ENCODE measurements at places on chromosomes 3 and 15. TPM values are rescaled to one million over a fixed set of nuclear protein-coding genes. Genes with fewer than 3 reads are reported as not detected.

DNA sequence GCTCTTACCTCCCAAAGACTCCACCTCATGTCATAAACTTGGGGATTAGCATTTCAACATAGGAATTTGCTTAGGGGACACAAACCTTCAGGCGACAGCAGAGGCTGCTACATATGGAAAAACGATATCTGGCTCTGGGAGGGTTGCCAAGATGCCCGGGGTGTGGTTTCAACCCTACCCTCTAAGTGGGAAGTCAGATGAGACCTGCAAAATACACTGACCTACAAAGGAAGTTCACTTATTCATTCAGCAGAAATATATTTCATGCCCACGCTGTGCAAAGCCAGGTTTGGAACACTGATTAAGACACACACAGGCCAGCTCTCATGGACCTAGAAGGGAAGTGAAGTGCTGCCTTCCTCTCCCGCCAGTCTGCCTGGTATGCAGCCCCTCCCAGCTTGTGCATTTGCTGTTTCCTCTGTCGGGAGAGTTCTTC lies 239.3 kb downstream of the FEZF2 start:
- no peaks in the 10 kb centered on the region for H3K36me3 ChIP-seq
- peaks cover 11% of the 10 kb centered on the region for H3K4me1 ChIP-seq
- no peak overlapping the region for H3K27ac ChIP-seq
- DNase-seq, result peak; percentile 33
- H3K27me3 ChIP-seq, result no peaks in the 10 kb centered on the region
- no peak overlapping the region for H3K4me3 ChIP-seq

DNA sequence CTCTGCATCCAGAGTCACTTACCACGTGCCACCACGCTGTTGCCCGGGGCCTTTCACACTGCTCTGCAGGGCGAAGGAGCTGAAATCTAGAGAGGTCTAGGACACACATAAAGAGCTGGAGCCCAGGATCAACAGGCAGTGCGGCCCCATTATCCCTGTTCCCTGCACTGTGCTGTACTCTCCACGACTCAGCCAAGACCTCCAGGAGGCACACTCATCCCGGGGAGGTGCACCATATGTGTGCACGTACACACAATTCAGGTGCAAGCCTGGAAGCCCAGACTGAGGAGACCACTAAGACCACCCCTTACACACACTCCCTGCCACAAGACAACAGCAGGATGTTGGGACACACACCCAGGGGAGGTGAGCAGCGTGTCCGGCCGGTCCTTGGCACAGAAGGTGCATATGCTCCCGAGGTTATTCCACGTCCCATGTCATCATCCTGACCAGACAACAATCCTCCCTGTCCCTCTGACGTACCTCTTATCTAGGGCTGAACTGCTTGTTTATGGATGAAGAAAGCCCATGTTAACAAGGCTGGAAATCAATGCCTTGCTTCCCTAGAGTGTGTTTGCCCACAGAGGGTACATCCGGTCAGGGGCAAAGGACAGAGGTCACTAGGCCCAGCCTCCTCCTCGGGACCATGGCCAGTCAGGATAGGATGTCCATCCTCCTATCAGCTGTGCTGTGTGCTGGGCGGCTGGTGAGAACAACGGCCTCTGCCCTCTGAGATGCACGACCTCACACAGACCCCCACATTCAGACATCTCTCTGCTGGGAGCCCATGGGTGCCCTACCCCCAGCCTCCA lies 16.1 kb downstream of the KLF15 start:
- H3K4me3 ChIP-seq, result no peak overlapping the region
- no peaks in the 10 kb centered on the region for H3K36me3 ChIP-seq
- H3K27me3 ChIP-seq, result no peaks in the 10 kb centered on the region
- DNase-seq, result no peak
- no peaks in the 10 kb centered on the region for H3K4me1 ChIP-seq

- no peaks in the 10 kb centered on the region for H3K36me3 ChIP-seq
- H3K4me1 ChIP-seq, result no peaks in the 10 kb centered on the region
- no peak overlapping the region for H3K27ac ChIP-seq
- DNase-seq, result no peak
- no peak overlapping the region for H3K4me3 ChIP-seq
These were observed 30.4 kb upstream of the RBP2 start for GRCh38 chr3:139506766-139507165.

DNA sequence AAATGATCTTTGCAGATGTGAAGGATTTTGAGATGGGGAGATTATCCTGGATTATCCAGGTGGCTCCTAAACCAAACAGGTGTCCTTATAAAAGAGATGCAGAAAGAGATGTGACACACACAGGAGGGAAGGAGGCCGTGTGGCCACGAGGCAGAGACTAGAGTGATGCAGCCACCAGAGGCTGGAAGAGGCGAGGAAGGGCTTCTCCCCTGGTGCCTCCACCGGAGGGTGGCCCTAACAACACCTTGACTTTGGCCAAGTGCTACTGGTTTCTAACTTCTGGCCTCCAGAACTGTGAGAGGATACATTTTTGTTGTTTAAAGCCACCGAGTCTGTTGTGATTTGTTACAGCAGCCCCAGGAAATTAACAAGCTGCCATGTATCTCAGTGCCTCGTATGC lies 127.1 kb downstream of the ASB7 start:
- no peak overlapping the region for H3K4me3 ChIP-seq
- DNase-seq, result no peak
- H3K36me3 ChIP-seq, result no peaks in the 10 kb centered on the region
- H3K4me1 ChIP-seq, result no peaks in the 10 kb centered on the region

DNA sequence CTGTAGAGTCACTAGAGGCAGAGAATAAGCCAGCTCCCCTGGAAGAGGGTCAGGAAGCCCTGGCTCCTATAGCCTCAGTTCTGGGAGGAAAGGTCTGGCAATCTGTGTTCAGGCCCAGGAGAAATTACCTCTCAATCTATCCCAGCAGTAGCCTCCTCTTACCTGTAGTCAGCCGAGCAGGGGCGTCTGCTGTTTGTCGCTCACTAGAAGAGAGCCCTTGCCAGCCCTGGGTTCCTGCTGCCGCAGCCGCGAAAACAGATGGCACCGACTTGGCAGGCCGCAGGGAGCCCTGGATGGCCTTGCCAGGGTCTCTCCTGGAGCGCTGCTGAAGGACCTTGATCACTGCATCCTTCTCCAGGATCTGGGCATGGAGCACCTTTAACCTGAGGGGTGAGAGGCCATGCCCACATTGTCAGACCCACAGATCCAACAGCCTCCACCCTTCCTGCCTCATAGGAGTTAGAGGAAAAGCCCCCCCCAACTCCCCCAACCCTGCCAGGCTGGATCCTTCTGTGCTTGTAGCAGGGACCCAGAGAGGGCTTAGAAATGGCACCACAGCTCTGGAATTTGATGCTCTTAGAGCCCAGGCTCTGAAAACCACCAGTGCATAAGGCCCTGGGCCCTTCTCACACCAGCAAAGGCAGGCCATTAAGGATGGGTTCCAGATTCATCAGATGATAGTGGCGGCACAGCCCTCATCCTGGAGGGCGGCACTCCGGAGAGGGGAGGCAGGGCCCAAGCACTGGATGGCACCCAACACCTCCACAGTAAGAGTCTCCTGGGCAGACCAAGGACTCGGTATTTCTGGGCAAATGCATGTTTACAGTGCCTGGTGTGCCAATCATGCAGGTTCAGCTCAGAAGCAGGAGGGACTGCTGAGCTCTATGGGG lies 14.9 kb downstream of the AMOTL2 start:
- peaks cover 90% of the 10 kb centered on the region for H3K36me3 ChIP-seq
- H3K27ac ChIP-seq, result peak overlapping the region; percentile 37
- peaks cover 87% of the 10 kb centered on the region for H3K4me1 ChIP-seq
- no peaks in the 10 kb centered on the region for H3K27me3 ChIP-seq

- peaks cover 12% of the 10 kb centered on the region for H3K4me1 ChIP-seq
- no peak overlapping the region for H3K4me3 ChIP-seq
- no peaks in the 10 kb centered on the region for H3K27me3 ChIP-seq
- H3K27ac ChIP-seq, result no peak overlapping the region
- no peak for DNase-seq
These were observed 118.2 kb downstream of the KLF13 start for GRCh38 chr15:31444844-31445243.

DNA sequence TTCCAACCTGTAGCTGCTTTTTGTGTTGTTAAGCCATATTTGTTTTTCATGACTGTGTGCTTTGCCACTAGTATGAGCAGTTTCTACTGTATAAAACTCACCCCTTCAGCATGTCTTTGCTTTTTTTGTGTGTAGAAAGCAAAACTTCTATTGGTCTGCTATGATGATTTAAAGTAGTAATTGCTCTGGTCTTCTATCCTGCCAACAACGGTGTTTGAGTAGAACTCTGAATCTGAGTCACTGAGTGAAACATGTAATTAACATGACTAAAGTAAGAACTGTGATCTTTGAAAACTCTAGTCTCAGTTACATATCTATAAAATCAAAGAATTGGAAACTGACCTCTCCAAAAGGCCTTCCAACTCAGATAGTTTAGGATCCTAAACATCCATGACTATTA lies 133.6 kb downstream of the TPRG1 start:
- no peaks in the 10 kb centered on the region for H3K27me3 ChIP-seq
- peaks cover 43% of the 10 kb centered on the region for H3K4me1 ChIP-seq
- peak overlapping the region; percentile 70 for H3K27ac ChIP-seq
- no peaks in the 10 kb centered on the region for H3K36me3 ChIP-seq

GRCh38 chr3:143363276-143363675 lies 243.7 kb downstream of the CHST2 start:
- no peak overlapping the region for H3K4me3 ChIP-seq
- no peaks in the 10 kb centered on the region for H3K27me3 ChIP-seq
- no peaks in the 10 kb centered on the region for H3K36me3 ChIP-seq
- H3K4me1 ChIP-seq, result peaks cover 9% of the 10 kb centered on the region

The IL5RA gene
- total RNA-seq, result 1.6 TPM
